ENCODE measurements at places on chromosomes 6 and 20.

- DNase-seq, result no peak
Observed at GRCh38 chr6:13355999-13356785, 27.9 kb upstream of the TBC1D7 start.

DNA sequence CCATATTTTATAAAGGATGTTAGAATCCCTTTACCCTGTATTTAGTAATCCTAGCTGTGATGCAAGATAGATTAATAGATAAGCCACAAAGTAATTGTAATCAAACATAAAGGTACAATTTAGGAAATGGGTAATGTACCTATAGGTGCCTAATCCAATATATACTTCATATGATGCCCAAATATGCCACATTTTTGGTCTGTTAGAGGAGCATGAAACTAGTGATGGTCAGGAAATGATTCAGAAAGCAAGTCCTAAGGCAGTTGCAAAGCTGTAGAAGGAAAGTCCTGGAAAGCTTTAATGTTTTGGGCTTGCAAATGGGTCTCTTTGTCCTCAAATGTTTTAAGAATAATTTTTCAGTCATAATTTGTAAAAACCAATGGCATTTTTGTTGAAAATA, 76.6 kb upstream of the PTPRK start:
- no peak for DNase-seq

DNA sequence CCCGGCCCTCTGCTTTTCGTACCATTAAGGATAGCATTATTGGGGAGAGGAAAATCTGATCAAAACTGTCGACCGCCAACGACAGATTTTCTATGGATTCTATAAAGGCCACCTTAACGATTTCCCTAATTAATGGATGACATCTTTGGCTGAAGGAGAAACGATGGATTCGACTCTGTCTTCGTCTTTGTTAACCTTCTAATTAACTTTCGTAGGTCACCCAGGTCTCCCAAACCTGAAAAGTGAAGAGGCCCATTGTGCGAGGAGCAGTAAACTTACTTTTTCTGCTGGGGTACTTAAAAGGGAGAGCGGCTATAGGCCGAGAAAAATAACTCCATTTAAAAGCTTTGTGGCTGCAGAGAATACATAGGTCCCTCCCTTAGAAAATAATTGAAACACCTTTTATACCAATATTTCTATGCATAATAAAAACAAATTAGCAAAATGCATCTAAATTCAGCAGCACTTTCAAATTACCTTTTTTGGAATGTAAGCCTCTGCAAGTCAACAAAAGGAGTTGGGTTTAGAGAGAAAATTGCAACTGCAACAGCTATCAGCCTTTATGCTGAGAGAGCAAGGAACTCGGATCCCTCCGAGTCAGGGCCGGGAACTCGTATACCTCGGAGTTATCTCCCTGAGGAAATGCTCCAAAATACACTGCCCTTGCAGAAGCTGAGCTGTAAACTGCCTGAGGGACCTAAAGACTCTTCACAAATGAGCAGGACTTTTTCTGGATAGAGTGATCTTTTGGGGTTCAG, 31.4 kb upstream of the NR2E1 start:
- no peak for DNase-seq

- no peak for DNase-seq
Observed at GRCh38 chr20:44488551-44488950, 12.9 kb downstream of the TTPAL start.

DNA sequence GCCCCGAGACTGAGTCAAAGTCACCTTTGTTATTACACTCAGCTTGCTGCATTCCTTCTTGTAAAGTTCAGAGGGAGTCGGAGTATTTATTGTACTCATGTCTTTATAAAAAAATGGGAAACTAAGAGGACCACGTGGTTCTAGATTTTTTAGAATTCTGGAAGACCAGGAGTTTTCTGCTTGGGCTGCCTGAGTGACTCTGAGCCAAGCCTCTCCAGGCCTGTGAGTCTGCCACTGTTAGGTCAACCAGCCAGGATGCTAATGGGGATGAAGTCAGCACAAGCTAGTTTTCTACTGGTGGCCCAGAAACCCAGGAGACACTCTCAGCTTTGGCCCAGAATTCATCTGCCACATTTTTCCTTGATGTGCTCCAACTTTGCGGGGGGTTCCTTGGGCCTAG, 453.5 kb upstream of the SULF2 start:
- no peak for DNase-seq
